ENCODE measurements at places on chromosomes 4 and X.

- DNase-seq = no peak
These were observed 7.1 kb downstream of the KLF3 start for GRCh38 chr4:38670939-38671591.

DNA sequence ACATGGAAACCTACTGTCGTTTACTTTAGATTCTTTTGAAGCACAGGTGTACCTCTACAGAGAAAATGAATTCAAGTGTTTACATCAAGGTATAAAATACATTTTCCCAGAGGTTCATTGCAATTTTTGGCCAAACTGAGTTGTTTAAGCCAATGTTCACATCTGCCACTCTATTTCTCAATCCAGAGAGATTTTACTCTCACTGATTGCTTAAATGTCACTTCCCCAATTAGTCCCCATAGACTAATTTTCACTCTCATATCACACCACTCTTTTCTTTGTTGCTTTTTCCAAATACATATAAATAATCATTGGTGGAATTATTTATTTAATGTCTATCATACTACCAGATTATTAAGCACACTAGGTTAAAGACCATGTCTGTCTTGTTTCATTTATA is 271.8 kb downstream of the PPP3CA start:
- no peak for DNase-seq

DNA sequence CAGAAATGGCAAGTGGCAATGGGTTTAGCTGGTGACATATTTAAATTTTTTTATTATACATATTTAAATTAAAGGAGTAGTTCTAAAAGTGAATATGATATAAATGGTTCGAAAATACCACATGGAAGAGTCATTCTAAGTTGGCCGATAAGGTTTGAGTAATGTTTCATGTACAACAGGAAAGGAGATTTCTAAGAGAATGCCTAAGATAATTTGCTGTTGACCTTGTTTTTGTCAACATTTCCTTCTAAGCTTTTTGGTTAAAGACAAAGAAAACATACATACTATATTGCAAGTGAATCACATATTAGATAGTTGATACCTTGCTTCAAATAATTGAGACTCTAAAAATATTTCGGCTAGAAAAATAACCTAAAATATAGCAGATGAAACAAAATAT is 526.6 kb upstream of the SLIT2 start:
- no peak for DNase-seq

DNA sequence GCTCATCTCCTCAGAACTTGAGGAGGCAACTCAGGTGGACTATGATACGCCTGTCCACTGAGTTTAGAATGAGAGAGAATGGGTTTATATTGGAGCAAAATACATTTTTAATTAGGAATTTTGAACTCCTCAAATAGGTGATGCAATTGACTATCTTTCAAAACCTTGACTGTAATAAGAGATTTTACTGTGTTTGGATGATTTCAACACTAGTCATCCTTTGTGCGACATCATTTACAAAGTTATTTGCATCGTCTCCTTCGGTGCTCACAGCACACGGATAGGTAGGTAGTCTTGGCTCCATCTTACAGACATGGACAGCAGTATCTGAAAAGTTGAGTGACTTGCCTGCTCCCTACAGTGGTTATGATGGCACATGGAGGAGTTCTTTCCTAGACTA is 67.0 kb downstream of the AASDH start:
- no peak for DNase-seq

DNA sequence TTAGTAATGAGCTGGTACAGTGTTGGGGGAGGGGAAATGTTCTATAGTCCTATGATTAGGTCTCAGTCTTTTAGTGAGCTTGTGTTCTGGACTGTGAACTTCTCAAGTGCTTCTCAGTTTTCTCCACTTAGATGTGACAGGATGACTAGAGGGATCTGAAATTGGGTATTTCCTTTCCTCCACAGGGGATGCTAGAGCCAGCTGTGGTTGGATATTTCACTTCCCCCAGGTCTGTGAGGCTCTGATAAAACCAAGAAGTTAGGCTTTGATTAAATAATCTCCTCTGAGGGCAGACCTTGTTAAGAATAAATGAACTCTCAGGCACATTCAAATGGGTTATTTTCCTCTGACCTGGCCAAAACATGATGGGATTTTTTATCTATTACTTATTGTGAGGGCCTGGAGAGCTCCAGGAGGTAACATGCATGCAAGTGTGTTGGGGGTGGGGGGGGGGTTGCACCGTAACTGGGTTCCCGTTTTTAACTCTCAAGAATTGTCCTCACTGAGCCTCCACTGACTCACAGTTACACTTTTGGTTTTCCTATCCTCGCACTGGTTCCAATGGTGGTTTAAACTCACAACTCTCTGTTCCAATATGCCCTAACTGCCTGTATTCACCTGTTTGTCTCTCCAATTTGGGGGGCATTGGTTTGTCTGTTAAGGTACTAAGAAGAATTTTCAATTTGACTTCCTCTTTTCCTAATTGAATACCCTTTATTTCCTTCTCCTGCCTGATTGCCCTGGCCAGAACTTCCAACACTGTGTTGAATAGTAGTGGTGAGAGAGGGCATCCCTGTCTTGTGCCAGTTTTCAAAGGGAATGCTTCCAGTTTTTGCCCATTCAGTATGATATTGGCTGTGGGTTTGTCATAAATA is 28.1 kb upstream of the GLRA3 start:
- no peak for DNase-seq

- no peak for DNase-seq
These were observed 19.1 kb downstream of the FGFRL1 start for GRCh38 chr4:1030559-1030958.

DNA sequence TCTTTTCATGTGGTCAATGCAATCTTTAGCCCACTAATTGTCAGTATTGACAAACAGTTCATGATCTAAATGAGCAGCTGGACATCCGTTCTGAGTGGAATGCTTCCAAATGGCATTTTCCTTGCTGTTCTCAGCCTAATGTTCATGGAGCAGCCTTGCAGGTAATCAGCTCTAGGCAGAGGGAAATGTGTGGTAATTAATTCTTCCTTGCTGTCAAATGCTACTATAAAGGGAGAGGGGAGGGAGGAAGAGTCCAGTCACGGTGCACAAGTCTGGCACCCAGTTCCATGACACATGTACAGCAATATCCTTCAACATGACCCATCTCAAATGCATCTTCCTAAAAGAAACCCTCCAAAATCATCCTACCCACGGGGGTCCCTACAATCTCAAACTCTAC is 88.5 kb downstream of the LDB2 start:
- no peak for DNase-seq

- no peak for DNase-seq
These were observed 8.7 kb upstream of the FGFRL1 start for GRCh38 chr4:1002631-1003251.

DNA sequence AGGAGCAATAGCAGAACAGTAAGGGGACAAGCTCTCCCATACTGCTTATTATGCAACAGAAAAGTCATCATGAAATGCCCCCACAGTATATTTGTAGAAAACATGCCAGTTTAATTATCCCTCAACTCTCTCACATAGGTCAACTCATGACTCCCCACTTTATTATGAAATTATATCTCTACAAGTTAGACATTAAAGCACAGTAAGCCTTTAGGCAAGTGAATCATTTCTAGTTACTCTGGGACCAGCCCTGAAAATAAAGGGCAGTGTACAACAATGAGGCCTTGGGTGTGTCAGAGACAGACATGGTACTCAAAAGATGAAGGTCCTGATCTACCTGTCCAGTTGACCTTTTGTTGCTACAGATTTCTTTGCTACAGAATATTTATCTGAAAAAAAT is 191.9 kb downstream of the FBXW7 start:
- DNase-seq = no peak

DNA sequence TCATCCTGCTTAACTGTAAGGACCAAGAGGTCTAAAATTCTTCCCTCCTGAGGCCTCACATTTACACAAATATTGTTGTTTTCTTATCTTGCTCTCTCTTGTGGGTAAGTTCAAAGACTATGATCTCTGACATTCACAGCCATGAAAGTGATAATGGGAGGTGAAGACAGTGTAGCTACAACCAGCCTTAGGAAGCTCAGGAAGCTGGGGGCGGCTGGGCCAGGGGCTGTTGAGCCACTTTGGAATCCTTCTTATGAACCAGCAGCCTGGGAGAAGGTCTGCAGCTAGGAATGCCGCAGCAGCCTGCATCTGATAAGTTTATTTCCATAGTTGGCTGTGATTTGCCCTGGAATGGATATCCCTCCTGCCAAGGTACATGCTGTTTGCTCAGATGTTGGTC is 316.2 kb downstream of the STIM2 start:
- no peak for DNase-seq
